ENCODE measurements at places on chromosomes 7 and 10.

DNA sequence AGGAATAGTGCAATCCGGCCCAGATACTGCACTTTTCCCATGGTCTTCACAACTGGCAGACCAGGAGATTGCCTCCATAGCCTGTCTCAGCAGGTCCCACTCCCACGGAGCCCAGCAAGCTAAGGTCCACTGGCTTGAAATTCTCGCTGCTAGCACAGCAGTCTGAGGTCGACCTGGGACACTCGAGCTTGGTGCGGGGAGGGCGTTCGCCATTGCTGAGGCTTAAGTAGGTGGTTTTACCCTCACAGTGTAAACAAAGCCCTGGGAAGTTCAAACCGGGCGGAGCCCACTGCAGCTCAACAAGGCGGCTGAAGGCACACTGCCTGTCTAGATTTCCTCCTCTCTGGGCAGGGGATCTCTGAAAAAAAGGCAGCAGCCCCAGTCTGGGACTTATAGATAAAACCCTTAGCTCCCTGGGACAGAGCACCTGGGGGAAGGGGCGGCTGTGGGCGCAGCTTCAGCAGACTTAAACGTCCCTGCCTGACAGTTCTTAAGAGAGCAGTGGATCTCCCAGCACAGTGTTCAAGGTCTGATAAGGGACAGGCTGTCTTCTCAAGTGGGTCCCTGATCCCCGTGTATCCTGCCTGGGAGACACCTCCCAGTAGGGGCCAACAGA is 293.5 kb upstream of the GALNT17 start:
- no peak for DNase-seq

- no peak for DNase-seq
Observed at GRCh38 chr7:105745681-105746330, 130.6 kb downstream of the ATXN7L1 start.

- DNase-seq, result no peak
Observed at GRCh38 chr10:102285133-102285532, 39.8 kb downstream of the GBF1 start.

- no peak for DNase-seq
Observed at GRCh38 chr7:159160450-159160849, 15.8 kb upstream of the VIPR2 start.

DNA sequence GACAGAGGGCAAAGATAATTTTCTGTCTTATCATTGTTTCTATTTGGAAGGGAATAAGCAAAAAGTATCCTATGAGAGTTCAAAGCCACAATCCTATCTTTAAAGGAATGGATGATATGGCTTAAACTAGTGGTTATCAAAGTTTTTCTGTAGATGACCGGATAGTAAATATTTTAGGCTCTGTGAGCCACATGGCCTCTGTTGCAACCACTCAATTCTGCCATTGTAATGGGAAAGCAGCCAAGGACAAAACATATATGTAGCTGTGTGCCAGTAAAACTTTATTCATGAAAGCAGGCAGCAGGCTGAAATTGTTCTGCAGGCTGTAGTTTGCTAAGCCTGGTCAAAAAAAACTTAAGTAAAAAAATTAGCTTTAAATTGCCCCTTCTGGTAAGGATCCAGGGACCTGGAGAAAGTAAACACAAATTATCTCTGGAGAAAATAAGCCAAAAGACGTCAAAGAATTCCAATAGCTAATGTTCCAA is 73.3 kb downstream of the THSD7A start:
- no peak for DNase-seq

Data from amygdala (tissue), 56 donors.